ENCODE measurements at places on chromosomes 12 and 14.
A peak's percentile ranks its signal among the peaks of the same experiment; 100 is the strongest.

GRCh38 chr12:80770958-80771357 lies 54.2 kb downstream of the MYF5 start:
- DNase-seq, result no peak

GRCh38 chr12:46934374-46935111 lies 108.7 kb upstream of the SLC38A4 start:
- no peak for DNase-seq

GRCh38 chr12:46354802-46355199 lies 17.8 kb downstream of the SLC38A2 start:
- DNase-seq, result no peak

DNA sequence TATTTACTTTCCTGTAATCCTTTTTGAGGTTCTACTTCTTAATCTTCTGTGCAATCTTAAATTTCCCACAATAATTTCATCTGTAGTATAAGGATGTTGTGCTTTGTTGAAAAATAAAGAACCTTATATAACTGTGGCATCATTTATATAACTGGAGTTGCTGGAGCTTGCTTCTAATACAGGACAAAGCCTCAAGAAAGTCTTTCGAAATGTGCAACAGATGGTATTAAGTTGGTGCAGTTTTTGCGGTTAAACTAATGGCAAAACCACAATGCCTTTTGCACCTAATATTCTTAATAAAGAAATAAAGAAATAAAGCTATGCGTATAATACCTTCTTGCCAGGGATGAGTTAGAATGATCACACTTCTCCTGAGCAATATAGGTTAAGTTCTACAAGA lies 180.0 kb downstream of the KITLG start:
- DNase-seq, result no peak

DNA sequence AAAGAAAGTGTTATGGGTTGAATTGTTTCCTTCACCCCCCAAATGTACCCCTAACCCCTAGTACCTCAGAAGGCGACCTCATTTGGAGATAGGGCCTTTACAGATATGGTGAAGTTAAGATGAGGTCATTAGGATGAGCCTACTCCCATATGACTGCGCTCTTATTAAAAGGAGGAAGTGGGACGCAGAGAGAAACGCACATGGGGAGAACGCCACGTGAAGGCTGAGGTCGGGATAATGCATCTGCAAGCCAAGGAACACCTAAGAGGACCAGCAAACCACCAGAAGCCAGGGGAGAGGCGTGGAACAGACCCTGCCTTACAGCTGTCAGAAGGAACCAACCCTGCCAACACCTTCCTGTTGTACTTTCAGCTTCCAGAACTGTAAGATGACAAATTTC lies 1.7 kb upstream of the NRIP2 start:
- no peak for DNase-seq

DNA sequence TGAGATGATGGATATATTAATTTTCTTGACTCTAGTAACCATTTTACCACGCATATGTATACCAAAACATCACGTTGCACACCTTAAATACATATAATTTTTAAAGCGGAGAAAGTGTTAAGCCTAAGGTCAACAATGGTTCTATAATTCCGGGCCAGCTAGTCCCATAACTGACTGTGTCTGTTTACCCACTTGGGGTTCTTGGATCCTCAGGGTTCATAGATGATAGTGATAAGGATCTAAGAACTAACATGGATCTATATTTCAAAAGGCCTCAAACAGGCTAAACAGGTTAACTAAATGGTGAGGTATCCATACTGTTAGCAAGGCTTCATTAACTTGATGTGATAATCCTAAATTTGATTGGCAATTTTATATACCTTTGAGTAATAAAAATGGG lies 9.8 kb downstream of the SLC38A1 start:
- DNase-seq, result no peak

GRCh38 chr12:126636821-126637220 lies 1571.6 kb downstream of the AACS start:
- DNase-seq, result no peak

- no peak for DNase-seq
Observed at GRCh38 chr14:95741038-95741490, 27.1 kb upstream of the TCL1A start.

GRCh38 chr14:97224016-97224415 lies 426.8 kb downstream of the VRK1 start:
- DNase-seq, result no peak

- DNase-seq, result no peak
Observed at GRCh38 chr12:2679816-2680675, 114.7 kb upstream of the FKBP4 start.

DNA sequence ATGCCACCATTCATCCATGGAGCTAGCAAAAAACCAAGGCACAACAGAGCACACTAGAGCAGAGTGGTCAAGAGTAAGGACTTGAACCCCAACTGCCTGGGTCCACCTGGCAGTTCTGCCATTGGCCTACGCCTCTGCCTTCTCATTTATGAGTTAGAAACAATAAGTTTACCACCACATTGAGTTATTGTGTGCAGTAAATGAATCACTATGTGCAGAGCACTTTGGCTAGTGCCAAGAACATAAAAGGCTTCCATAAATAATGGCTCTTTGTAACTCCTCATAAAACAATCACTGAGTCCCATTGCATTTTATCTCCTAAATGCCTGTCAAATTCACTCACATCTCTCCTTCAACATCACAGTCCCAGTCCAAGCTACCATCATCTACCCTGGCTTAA lies 86.3 kb downstream of the OTX2 start:
- DNase-seq, result no peak

- DNase-seq, result no peak
Observed at GRCh38 chr14:71891970-71892369, 40.3 kb upstream of the RGS6 start.

GRCh38 chr12:68585966-68586365 lies 24.7 kb upstream of the RAP1B start:
- DNase-seq, result no peak

- DNase-seq, result no peak
Observed at GRCh38 chr14:99521176-99522024, 40.2 kb downstream of the CCNK start.

- peak; percentile 86 for DNase-seq
Observed at GRCh38 chr12:103840876-103841689, at the start of gene NT5DC3. NT5DC3 (minus strand) TSS chr12:103841234; CDS start chr12:103841156, 78 bp downstream.

- DNase-seq, result no peak
Observed at GRCh38 chr14:67077921-67078320, 111.3 kb upstream of the GARIN2 start.

DNA sequence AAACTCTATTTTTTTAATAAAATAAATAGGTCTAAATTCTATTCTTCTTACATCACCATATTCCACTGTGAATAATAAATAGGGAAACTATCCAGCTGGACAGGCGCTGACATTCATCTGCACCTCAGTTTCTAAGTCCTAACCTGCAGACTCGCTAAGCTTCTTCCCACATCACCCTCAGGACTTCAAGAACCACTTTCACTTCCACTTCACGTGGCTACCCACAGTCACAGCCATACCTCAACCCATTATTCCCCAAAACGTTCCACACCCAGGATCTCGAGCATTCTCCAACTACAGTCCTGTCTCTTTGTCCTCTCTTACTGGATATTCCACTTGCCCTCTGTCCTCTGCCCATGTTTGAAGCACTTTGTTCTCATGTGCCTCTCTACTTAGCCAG lies 71.1 kb downstream of the C2CD5 start:
- DNase-seq, result no peak

- DNase-seq, result no peak
Observed at GRCh38 chr14:101460521-101460920, 100.8 kb upstream of the DIO3 start.

DNA sequence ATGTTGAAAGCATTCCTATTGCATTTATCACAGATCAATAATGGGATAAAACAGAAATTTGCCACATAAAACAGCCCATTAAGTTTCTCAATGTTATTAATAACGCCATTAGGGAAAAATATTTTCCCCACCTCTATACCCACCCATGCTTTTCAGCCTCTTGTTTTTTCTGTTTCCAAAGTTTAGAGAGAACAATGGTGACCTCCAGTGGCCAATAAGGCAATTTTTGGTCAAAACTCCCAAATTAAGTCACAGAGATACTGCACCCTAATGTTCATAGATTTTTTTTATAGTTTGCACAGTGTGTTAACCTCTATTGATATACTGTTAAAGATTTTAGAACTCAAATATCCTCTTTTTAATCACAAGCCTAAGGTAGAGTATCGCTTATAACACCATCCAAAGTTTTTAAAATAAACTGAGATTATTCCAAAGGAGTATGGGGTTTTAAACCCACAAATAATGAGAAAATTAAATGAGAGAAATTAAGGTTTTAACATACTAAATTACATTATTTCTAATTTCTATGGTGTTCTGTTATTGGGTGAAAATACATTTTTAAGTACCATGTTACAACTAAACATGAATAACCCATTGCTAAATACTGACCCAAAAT lies 184.7 kb upstream of the DCN start:
- DNase-seq, result peak; percentile 61

GRCh38 chr12:121578230-121579189 lies 2.3 kb downstream of the KDM2B start:
- DNase-seq, result no peak

GRCh38 chr12:82174383-82174782 lies 183.8 kb downstream of the CCDC59 start:
- DNase-seq, result no peak

DNA sequence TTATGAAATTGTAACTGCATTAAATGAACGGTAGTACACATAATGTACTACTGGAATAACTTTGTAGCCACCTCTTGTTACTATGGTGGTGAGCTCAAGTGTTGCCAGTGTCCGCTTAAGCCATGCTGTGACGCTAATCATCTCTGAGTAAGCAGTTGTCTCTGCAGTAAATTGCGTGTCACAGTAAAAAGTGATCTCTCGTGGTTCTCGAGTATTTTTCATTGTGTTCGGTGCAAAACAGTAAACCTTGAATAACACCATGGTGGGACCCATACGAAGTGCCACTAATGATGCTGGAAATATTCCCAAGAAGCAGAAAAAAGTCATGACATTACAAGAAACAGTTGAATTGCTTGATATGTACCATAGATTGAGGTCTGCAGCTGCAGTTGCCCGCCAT lies 524.8 kb downstream of the SOX5 start:
- DNase-seq, result no peak

DNA sequence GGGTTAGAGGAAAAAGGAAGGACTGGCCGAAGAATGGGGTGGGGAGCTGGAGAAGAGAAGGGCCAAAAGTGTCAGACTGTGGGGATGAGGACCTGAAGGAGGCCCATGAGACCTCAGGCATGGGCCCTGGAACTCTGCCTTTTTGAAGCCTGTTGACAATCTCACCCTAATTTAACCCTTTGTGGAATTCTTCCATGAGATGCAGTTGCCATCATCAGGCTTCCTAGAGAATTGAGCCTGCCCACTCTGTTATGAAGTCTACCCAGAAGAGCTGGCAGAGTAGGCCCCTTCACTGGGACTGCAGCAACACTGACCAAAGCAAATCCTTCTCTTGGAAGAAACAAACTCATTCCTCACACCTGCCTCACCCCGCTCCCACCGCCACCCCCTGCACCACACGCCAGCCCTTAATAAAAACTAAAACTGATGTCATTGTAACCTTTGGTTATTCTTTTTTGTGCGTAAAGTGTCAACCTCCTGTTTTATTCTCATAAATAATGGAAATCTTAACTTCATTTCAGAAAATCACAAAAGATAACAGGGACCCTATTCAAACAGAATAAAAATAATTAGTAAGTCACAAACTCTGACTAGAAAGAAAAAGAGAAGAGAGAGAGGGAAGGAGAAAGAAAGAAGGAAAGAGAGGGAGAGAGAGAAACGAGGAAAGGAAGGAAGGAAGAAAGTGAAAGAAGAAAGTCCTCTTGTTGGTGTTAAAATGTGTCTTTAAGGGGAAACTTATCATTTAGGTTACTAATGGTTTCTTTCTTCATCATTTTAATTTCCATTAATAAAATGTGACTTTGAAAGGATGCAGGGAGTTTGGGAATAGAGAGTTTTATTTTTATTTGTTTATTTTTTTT lies 61.3 kb downstream of the CRADD start:
- no peak for DNase-seq

- DNase-seq, result no peak
Observed at GRCh38 chr14:39488600-39488999, 56.4 kb upstream of the FBXO33 start.

GRCh38 chr12:93921521-93921920 lies 226.9 kb upstream of the PLXNC1 start:
- no peak for DNase-seq

DNA sequence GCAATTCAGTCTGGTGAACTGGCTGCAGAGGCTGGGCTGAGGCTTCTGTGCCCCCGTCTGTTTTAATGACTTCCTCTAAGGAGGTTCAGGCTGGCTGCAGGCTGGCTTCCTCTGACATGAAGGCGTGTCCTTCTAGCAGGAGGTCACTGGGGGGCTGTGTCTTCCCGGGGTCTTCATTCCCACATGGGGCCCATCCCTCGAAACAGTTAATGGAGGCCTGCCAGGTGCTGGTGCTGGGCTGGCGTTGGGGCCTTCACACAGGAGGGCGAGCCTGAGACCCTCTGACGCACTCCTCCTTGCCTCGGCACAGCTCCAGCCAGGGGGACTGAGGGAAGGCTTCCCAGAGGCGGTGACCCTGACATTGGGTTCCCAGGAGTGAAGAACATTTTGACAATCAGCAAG lies 57.7 kb upstream of the DLK1 start:
- DNase-seq, result no peak

DNA sequence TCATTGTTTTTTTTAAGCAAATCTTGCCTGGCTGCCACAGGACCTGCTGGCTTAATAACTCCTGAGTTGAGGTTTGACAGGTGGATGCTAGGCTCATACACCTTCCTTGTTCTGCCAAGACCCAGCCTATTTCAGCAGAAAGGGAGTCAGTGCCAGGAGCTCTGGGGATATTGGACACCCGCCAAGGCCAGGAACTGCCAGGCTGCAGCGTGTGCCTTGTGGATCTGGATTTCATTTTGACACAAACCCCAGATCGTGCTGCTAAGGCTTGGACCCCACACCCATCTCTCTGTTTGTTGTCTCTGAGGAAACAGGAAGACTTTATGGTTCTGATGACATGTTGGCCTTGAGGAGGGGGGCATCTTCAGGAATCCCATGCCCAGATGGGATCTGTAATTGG lies 44.4 kb upstream of the PRIMA1 start:
- no peak for DNase-seq

DNA sequence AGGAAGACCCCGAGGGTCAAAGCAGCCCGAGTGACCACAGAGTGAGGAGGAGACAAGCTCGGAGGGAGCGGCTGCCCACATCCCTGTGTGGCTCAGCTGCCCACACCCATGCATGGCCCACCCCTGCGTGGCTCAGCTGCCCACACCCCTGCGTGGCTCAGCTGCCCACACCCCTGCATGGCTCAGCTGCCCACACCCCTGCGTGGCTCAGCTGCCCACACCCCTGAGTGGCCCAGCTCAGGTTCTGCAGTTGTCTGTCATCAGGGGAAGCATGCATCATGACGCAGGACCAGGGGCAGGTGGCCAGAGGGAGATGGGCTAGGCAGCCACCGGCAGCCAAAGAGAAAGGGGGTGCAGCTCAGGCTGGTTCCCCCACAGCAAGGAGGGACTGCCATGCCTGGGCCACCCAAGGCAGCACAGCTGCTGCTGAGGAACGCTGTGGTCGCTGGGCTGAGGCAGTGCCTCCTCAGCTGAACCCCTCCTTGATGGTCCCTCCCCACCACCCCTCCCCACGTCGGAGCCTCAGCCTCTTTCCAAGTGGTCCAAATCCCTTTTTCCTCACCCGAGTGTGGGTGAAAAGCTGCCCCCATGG lies 33.3 kb upstream of the NUDT14 start:
- no peak for DNase-seq
